ENCODE measurements at places on chromosomes 16 and 17.

DNA sequence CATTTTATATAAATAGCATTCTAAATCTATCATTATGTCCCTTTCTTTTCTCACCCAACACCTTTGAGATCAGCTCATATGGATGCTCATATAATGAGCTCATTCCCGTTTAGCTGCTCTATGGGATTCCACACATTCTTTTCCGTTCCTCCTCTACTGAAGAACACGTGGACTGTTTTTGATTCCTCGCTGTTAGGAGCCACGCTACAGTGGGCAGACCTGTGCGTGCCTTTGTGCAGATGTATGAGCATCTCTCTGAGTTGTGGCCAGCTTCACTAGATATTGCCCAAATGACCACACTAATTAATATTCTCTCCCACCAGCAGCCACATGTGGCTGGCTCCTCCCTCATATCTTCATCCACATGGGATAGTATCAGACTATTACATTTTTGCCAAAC is 6.0 kb upstream of the TNFRSF13B start:
- no peak for DNase-seq

- no peak for DNase-seq
Measured at GRCh38 chr17:63741143-63741407, 524 bp downstream of the STRADA start.

GRCh38 chr16:53098526-53099317 is 43.9 kb downstream of the CHD9 start:
- DNase-seq: no peak

DNA sequence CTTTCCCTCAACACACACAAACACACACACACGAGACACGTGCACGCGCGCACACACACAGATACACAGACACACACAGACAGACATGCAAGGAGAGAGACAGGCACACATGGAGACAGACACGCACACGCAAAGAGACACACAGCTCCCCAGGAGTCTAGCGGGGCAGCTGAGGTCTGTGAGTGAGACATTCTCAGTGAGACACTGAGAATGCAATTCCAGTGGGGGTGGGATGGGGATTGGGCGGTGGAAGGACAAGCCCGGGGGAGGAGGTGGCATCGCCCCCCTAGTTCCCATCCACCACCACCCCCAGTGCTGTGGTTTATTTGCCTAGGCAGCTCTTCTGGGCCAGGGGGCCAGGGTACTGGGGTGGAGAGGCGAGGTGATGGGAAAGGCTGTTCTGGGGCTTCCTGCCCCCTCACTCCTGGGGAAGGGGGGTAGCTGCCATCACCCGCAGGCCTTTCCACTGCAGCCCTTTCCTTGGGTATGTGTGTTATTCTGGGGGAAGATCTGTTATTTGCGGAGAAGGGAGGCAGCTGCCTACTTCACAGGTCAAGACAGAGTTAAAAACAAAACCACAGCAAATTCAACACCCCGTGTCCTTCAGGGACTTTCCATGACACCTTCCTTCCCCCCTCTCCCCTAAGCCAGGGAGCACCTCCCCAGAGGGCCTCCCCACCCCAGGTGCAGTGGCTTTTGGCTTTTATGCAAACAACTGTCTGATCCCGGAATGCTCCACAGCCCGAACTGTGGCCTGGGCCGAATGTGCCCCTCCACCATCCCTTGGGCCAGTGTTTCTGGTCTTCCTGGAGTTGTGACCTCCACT is 18.0 kb downstream of the GRB7 start:
- no peak for DNase-seq

DNA sequence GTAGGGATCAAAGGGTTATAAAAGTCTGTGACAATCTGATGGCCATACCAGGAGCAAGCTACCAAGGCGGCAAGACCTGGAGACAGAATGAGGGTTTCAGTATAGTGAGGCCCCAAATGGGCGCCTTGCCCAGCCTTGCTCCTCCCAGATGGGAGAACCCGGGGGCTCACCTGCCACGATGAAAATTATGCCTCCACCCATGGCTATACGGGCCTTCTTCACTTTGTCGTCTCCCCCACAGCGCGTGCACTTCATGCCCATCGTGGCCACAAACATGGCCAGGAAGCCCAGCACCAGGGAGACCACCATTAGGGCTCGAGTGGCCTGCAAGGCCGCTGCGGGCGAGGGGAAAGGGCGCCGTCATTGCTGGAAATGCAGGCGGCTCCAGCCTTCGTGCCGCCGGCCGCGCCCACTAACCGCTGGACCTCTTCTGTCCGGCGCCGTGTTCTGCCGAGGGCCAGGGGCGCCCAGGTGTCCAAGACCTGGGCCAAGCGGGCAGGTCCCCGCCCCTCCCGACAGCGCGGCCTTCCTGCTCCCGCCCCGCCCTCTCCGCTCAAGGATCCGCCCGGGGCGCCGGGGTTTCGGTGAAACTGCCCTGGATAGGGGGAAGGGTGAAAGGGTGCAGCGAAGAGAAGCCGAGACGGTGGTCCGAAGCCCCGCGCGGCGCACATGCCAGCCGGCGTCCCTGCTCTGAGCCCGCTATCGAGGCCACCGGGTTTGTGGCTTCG is 1.5 kb downstream of the CLDN7 start:
- peak; percentile 25 for DNase-seq
